Tongue (tissue), 3 donors: ENCODE measurements at places on chromosomes 7 and 10. TPM values are rescaled to one million over a fixed set of nuclear protein-coding genes. Genes with fewer than 3 reads are reported as not detected.
A peak's percentile ranks its signal among the peaks of the same experiment; 100 is the strongest.

GRCh38 chr7:128791972-128792327, 182 bp downstream of the CCDC136 start:
- peak; percentile 23 for DNase-seq

DNA sequence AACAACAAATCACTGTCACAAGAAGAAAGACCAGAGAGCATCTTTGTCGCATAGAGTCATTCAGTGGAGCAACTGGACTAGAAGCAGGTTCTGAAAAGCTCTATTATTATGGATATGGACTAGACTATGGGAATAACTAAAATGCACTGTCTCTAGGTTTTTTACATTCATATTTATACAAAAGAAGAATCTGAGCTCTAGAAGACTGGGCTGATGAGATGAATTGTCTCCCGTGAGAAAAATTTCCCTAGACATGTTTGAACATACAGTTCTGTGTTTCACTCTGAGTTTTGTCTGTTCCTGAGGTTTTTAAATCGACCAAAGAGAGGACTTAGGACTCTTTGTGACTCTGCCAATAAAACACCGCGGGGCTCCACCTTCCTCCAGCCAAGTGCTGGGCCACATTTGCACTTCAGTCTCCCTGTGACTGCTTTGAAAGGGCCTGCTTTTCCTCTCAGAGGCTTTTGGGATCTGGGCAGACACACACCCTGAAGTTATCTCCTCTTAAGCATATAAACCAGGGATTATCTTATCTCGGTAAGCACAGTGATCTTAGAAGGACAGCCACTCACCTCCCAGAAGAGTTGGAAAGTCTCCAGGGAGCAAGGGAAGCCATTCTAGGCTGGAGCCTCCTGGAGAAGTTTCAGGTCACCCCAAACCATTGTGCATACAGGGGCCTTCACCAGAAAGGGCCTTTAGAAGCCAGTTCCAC, 101.0 kb upstream of the JCAD start:
- no peak for DNase-seq

GRCh38 chr7:143199040-143199439, 15.8 kb downstream of the TAS2R39 start:
- DNase-seq = no peak

The OGDHL gene
- 1.4 TPM for total RNA-seq

- DNase-seq = no peak
Measured at GRCh38 chr7:157791261-157791660, 454.5 kb downstream of the DNAJB6 start.

- no peak for DNase-seq
Measured at GRCh38 chr10:60044242-60044641, 137.9 kb upstream of the CCDC6 start.

GRCh38 chr10:85927952-85928665, 438.5 kb downstream of the GRID1 start:
- peak; percentile 13 for DNase-seq

DNA sequence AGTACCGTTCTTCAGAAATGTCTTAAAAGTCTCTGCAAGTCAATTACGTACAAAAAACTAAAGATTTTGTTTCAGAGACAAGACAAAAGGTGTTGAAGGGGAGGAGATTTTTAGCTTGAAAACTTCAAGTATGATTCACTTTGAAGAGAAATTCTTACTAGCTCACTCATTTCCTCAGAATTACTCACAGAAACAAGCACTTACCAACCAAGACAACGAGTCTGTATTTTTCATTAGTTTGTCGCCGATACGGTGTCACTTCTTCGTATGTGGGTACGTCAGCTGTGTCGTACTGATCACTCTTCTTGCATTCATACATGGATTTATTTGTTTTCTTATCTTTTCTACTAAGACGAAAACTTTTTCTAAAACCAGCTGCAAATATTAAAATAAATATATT, 90.6 kb upstream of the ODAD2 start:
- DNase-seq = no peak

DNA sequence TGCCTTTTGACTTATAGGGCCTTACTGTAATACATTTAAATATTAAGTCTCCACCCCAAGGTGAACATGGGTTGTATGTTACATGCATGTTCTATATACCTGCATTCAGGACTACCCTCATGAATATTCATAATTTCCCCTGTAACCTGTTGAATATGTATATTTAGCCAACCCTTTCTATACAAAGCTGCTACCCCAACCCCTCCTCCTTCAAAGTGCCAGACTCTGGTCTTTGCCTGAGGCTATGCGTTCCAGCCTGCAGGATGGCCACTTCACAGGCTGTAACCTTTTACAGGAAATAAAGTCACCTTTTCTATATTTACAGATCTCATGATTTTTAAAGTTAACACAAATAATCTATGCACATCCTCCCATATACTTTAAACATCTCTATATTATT, 10.1 kb upstream of the UNC5B start:
- DNase-seq = no peak

DNA sequence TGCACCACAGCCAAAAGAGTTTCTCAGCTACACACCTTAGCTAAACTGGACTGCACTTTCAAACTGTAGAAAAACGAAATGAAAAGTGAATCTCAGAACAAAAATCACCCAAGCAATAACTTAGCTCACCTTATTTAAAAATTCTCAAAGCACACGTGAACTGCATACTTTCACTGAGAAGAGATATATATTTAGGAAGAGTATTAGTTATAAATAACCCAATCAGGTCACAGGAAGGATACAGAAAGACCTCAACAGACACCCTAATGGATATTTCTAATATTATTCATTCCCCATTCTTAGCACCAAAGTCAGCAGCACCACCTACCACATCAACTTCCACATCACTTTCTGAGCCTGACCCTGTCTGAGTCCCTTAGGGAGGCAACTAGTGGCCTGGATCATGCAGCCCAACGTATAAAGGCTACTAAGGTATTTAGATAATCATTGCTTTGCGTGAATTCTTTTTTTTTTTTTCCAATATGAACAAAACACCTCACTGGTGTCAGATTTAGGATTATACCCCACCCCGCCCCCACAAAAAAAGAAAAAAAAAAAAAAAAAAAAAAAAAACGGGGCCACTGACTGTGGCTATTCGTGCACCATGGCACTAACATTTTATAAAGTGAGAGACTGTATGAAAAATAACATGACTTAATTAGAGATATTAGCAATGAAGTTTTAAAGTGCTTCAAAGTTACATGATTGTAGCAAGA, 2.6 kb downstream of the ABI1 start:
- no peak for DNase-seq

DNA sequence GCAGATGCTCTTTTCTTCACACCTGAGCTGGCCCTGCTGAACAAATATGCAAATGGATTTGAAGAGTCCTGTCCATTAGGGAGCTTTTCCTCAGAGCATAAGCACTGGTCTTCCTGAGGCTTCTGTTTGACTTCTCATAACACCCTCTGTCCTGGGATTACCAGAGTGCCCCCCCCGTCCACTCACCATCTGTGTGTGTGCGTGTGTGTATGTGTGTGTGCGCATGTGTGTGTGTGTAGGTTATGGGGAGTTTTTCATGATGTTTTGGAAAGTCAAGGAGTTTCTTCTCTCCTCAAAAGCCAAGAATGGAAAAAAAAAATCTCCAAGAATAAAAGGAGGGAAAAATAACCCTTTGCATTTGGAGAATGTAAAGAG, 57.7 kb upstream of the COMTD1 start:
- DNase-seq = peak; percentile 29

The ELOVL3 gene
- total RNA-seq = not detected

DNA sequence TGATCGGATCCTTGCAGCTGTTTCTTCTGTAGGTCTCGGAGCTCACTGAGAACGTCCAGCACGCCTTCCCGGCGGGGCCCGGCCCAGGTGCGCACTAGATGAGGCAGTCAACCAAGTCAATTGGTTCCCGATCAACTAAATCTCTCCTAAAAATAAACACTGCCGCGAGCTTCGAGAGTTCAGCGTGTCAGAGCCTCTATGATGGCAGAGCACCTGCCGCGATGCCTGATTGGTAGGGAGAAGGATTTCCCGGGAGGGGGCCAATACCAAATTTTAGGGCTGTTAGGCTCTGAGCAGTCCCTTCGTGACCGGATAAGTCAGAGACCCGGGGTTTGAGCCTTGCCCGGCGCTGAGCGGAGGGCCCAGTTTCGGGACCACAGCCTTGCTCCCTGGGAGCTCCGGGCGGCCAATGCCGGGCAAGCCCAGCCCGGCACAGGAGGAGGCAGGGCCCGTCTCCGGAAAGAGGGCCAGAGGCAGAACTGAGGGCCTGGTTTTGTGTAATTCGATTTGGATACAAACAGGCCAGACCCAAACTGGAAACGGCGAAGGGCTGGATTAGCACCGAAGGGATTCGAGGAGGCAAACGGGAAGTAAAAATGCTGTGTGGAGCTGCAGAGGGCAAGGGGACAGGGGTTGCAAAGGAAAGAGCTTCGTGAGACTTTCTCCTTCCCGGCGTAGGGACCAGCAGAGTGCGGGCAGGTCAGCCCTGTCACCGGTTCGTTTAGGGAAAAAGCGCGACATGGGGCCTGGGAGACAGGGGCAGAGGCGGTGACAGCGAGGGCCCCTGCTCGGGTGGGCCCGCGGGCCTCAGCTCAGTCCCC, 569 bp downstream of the SLC26A5 start:
- peak; percentile 12 for DNase-seq

GRCh38 chr10:99520040-99520846, 12.5 kb upstream of the NKX2-3 start:
- DNase-seq = no peak

DNA sequence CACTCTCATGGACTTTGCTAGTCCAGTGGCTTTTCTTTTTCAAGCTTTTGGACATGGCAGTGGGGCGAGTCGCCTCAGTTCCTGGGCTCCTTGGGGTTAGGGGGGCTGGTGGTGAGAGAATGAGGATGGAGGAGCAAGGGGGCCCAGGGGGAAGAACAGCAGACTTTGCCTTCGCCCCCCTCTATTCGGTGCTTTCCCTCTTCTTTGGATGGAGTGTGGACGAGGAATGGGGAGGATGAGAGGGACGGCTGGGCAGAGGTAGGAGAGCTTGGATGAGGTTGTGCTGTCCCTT, 255 bp downstream of the MAGI2 start:
- DNase-seq = no peak

- peak; percentile 43 for DNase-seq
Measured at GRCh38 chr7:151436446-151437158, 3.3 kb downstream of the CRYGN start.

DNA sequence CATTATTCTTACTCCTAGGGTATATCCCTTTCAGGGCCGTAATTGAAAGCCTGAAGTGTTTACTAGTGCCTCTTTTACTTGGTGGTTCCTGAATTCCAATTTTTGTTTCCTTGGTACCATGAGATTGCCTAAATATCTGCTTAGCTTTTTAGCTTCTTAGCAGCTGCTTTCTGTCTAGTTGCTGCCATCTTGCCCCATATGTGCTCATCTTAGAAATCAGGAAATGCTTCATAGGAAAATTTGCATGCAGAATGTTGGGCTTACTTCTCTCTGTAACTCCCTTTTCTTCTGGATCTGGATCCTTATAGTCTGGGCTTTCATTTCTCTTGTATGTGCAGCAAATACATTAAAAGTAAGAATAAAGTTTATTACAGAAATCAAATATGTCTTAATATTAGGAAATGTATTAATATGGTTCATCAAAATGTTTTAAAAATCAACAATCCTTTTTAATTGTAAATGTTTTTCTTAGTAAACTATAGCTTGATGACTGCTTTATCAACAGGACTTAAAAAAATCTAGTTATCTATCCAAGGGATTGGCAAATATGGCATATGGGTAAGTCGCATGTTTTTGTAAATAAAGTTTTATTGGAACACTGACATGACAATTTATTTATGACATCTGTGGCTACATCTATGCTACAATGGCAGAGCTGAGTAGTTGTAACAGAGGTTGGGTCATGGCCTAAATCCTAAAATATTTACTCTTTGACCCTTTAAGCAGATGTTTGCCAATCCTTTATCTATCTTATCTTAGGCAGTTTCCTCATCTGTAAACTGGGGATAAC, 73.5 kb upstream of the CDK6 start:
- DNase-seq = no peak
